ENCODE measurements at places on chromosomes 5 and 9.

DNA sequence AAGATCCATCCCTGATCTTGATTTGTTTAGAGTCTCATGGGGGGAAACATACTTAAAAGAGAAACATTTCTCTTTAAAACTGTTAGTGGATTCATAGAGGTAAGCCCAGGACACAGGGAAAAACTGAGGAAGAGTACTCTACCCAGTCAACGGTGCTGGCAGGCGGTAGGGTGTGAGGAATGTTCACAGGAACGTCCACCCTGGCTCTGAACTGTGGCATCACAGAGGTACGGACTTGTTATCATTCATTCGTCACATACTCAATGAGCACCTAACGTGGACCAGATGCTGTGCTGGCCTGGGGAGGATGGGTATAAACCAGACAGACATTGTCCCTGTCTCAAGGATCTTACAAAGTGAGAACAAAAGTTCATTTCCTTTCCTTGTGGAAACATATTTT, 18.8 kb upstream of the PPARGC1B start:
- no peak for DNase-seq

GRCh38 chr9:124438091-124438490, 12.2 kb upstream of the ADGRD2 start:
- DNase-seq = no peak

DNA sequence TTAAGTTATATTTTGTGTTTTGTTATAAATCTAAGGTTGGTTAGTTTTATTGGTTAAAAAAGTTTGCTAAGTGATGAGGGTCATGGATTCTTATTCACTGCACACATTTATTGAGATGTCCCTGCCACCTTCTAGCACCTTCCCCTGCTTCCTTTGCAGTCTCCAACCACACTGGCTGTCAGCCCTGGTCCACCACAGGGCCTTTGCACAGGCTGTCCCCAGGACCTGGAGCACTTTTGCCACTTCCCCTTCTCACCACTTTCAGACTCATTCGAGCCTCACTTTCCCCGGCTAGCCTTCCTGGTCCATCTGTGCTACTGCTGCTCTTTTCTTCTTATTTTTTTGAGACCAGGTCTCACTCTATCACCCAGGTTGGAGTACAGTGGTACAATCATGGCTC, 45.3 kb downstream of the ARHGAP26 start:
- DNase-seq = no peak

- DNase-seq = no peak
These were observed 103.6 kb downstream of the PIK3R1 start for GRCh38 chr5:68318955-68319705.

GRCh38 chr9:89097219-89097618, 81.4 kb downstream of the SHC3 start:
- no peak for DNase-seq

GRCh38 chr5:126139773-126140172, 283.4 kb upstream of the GRAMD2B start:
- DNase-seq = no peak

- DNase-seq = no peak
These were observed 48.2 kb downstream of the GABBR2 start for GRCh38 chr9:98660541-98660940.

- no peak for DNase-seq
These were observed 11.5 kb upstream of the F2RL1 start for GRCh38 chr5:76807296-76807695.

DNA sequence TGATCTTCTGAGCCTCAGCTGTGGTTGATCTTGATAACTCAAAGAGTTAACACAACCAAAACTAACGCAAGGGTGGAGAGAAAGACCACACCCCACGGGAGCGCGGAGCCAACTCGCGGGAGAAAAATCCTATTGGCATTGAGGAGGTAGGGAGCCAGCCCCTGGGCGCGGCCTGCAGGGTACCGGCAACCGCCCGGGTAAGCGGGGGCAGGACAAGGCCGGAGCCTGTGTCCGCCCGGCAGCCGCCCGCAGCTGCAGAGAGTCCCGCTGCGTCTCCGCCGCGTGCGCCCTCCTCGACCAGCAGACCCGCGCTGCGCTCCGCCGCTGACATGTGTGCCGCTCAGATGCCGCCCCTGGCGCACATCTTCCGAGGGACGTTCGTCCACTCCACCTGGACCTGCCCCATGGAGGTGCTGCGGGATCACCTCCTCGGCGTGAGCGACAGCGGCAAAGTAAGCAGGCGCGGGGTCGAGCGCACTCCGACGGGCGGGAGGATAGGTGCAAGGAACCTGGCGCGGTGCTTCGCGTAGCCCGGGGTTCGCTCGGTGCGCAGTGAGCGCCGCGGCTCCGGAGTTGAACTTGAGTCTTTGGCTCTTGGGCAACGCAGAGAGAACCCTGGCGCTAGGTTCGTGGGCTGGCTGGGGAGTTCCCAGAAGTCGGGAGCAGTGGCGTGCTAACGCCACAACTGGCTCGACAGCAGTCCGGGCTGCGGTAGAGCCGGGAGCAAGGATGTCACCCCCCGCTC, at the start of gene GDA:
GDA (plus strand) TSS at position 210 of the 745 bp plus-strand sequence; CDS start at position 330, 120 bp downstream.
- DNase-seq = no peak

DNA sequence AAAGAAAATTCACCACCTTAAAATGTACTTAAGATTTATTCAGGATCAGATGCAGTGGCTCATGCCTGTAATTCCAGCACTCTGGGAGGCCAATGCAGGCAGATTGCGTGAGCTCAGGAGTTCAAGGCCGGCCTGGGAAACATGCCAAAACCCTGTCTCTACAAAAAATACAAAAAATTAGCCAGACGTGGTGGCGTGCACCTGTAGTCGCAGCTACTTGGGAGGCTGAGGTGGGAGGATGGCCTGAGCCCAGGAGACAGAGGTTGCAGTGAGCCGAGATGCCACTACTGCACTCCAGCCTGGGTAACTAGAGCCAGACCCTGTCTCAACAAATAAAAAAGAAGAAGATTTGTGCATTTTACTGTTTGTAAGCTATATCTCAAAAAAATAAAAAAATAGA, 34.7 kb upstream of the GFPT2 start:
- DNase-seq = no peak

DNA sequence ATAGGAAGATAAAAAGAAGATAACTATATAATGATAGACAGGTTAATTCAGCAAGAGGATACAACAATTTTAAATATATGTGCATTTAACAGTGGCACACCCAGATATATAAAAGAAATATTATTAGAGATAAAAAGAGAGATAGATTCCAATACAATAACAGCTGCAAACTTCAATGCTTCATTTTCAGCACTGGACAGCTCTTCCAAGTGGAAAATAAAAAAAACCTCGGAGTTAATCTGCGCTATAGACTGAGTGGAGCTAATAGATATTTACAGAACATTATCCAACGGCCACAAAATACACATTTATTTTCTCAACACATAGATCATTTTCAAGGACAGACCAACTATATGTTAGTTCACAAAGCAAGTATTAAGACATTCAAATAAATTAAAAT, 1229.5 kb upstream of the CDH6 start:
- DNase-seq = no peak

- no peak for DNase-seq
These were observed 463.5 kb upstream of the RGMB start for GRCh38 chr5:98309785-98310598.

DNA sequence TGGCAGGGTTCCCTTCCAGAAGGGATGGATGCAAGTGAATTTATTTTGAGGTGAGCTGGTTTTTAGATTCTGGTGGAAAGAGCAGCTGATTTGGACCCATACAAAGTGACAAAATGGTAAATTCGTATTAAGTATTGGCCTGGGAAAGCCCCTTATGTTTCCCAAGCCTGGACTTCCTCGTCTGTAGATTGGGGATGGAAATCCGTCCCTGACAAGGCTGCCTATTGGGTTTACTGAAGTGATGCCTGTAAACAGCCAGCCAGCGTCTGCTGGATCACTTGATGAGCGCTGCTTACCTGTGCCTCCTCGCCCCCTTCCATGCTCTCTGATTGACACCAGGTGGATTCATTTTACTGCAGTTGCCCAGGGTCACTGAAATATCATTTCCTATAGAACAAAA, 233.8 kb downstream of the GADD45G start:
- DNase-seq = no peak

DNA sequence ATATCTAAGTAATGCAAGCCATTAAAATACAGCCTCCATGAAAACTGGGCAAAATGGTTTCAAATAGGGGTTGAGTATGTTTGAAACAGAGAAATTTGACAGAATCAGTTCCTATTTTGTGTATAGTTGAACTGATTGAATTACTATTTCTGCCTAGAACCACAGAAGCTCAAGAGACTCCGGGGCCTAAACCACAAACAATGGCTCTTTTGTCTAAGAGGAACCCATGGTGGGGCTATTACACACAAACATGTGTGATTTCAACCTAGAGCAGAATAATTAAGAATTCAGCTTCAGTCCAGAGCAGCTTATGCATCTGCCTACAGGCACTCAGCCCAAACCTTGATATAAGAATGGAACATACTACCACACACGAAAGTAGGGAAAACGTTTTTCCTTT, 171.2 kb upstream of the MPDZ start:
- DNase-seq = no peak

GRCh38 chr9:136709454-136710109, 2.8 kb upstream of the DIPK1B start:
- DNase-seq = no peak

DNA sequence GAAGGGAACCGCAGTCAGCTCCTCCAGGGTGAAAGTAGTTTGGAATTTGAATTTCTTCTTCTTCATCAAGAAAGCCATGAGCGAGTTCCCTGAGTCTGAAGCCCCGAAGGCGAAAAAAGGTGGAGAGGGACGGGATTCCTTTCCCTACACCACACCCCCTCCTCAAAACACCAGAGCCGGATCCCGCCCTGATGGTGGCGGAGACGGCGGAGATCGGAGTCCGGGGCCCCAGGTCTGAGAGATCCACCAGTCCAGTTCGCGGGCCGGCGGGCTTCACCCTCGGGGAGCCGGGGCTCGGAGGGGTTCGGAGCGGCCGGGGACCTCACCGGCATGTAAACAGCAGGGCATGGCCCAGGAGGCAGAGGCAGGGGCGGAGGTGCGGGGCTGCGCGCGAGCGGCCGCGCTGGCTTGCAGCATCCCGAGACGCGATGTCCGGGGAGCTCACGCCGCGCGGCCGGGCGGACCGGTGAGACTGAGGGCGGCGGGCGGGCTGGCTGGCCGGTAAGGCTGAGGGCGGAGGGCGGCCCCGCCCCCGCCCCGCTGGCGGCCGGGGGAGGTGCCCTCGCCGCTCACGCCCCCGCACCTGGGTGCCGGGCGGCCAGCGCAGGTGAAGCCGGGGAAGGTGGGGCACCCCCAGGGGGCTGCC, 606 bp downstream of the EEIG1 start:
- peak; percentile 62 for DNase-seq

GRCh38 chr5:170611449-170612090, 107.8 kb downstream of the KCNIP1 start:
- no peak for DNase-seq

DNA sequence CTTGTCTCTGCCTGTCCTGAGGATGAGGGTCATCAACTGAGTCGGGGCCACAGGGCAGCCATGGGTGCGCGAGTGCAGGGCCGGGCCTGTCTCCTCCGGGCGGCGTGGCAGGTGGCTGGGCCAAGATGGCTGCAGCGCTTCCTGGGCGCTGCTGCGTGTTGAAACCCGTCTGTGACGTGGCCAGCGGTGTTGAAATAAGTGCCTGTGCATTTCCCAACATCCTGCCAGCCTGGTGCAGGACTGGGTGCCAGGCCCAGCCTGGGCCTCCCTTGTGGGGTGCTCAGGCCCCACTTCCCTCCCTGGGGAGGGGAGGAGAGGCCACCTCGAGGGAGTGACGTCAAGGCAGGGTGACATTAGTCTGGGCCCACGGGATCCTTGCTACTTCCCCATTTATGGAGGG, 45.5 kb downstream of the RXRA start:
- no peak for DNase-seq

DNA sequence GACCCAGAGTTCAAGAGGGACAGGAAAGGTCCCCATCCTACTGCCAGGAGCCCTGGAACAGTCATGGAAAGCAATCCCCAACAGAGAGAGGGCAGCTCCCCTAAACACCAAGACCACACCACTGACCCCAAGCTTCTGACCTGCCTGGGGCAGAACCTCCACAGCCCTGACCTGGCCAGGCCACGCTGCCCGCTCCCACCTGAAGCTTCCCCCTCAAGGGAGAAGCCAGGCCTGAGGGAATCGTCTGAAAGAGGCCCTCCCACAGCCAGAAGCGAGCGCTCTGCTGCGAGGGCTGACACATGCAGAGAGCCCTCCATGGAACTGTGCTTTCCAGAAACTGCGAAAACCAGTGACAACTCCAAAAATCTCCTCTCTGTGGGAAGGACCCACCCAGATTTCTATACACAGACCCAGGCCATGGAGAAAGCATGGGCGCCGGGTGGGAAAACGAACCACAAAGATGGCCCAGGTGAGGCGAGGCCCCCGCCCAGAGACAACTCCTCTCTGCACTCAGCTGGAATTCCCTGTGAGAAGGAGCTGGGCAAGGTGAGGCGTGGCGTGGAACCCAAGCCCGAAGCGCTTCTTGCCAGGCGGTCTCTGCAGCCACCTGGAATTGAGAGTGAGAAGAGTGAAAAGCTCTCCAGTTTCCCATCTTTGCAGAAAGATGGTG, 31.6 kb downstream of the CD180 start:
- no peak for DNase-seq

GRCh38 chr9:95429096-95429495, 87.7 kb downstream of the PTCH1 start:
- DNase-seq = no peak

All from T-helper 17 cell (primary cell).